Urinary bladder (tissue), 4 donors: ENCODE measurements at places on chromosomes 2 and 18.

DNA sequence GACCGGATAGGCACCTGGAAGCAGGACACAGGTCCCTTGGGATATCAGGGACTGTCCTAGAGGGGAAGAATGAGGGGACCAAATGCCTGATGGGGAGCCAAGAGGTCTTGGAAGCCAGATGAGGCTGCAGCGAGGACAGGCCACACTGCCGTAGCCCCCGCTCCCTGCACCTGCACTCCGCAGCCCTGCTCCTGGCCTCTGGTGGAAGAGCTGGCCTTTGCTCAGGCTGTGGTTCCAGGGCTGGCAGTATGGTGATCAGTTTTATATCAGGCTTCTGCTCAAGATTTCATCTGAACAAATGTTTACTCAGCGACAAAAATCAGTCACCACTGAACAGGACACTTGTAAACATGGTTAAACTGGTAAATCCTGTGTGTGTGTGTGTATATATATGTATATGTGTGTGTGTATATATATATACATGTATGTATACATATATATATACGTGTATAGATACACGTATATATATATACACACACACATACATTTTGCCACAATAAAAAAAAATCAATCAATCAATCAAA lies 52.5 kb upstream of the TAF1B start:
- no peak for DNase-seq

GRCh38 chr18:3851159-3851558 lies 401.2 kb downstream of the TGIF1 start:
- DNase-seq: no peak

DNA sequence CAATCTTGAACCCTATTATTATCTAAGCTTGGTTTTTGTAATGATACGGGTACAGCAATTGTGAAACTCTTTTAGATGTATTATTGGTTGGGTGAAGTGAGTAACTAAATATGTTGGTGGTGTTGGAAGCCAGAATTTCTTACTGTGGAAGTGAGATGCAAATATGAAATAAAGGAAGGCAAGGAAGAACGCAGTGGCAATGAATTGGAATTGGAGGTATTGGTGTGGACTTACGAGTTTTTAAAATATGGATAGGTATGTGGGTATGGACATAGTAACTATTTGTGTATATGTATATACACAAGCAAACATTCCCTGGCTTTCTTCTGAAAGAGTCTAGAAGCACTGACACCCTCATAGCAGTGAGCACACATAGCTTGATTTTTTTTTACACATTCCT lies 105.8 kb downstream of the RAB3GAP1 start:
- DNase-seq: no peak

DNA sequence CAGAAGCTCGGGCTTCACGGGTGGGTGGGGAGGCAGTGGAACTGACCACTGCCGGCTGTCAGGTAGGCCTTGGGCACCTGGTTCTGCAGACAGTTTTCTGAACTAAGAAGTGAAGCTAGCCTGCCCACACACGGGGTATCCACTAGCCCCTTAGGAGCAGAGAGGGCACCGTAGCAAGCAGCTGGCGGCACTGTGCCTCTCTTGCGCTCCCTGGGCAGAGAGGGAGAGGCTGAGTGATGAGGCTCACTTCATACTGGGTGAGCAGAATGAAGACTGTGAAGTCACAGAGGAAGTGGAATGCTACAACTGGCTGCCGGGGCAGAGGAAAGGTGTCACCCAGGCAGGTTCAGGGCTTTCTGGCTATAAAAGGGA lies 753 bp downstream of the ITPRIPL1 start:
- no peak for DNase-seq

DNA sequence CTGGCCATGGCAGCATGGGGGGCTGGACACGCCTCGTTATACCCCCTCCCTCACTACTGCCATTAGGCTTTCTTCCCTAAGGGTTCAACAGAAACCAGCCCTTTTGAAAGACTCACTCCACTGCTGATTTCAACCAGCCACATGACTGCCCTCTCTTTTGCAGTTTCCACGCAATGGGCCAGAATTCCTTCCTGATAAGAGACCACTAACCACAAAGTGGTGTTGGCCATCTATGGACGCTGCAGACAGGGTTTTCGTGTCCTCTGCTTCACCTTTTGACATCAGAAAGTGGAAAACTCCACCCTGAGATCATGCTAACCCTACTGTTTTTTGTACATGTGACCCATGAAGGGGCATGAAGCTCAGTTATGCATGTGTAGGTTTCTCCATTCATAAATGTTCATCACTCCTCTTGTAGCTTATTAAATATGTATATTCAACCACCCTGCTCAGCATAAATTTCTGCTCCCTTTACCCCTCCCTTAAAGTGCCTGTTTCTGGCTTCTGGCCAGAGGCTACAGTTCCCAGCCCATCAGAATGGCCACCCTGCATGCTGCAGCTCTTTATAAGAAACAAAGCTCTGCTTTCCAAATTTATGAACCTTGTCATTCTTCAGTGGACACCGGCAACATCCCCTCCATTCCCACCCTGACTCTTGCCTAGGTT lies 106.6 kb upstream of the MSH6 start:
- DNase-seq: no peak

DNA sequence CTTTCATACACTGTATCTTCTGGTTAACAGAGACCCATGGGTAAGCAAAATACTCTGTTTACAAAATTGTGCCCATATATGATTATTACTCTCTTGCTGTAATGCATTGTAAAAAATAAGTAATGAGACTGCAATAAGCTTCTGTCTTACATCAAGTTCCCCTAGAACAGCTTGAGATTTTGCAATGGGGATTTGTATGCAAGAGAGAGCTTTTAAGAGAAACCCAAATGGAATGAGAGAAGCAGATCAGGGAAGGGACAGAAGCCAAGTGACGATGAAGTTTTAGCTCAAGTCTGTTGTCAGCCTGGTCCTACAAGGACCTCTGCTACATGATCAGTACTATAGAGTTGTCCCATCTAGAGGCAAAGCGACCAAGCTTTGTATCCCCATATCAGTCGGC lies 218.1 kb upstream of the VWC2L start:
- DNase-seq: no peak

GRCh38 chr2:38376346-38377049 lies 575 bp downstream of the ATL2 start:
- no peak for DNase-seq

DNA sequence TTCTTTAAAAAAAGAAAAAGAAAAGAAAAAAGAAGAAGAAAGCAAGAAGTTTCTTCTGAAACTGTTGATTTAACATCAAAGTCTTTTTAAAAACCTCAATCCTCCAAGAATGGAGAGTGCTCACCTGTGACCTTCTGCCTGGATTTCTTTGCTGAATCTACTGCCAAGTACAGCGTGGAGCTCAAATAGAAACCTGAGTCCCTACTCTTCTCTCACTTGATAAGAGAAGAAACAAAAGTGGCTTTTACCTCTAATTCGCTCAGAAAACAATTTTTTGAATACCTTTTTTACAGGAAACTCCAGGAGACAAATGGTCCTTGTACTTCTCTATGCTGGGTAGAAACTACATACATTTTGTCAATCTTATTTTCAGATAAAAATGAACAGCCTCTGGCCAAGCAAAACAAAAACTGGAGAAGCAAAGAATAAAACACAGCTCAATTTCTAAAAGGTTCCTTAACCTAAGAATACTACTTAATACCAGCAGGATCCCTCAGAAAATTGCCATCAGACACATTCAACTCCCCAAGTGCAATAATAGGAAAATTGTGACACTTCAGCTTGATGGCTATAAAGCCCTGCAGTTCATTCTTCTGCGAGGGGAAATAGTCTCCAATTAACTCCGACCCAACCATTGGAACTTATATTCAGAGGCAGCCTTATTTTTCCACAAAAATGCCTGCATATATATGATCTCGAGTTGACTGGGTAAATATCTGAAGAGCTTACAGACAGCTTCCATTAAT lies 85.8 kb downstream of the GRB14 start:
- DNase-seq: no peak
